ENCODE measurements at places on chromosomes 16 and 17.

DNA sequence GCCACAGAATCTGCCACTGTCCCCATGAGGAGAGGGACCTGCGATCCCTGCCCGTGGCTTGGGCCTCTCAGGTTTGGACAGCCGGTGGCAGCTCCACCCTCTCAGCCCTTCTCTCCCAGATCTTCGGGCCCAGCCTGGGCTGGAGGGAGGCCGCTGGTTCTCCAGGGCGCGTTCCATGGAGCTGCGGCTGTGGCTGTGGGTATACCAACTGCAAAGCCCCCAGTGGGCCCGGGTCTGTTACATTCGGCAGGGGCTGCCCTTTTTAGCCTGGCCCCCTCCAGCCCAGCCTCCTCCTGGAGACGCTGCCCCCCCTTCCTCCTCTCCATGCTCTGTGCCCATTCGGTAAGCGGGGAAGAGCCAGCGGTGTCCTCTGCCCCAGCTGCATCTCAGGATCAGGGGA lies 64.7 kb upstream of the ZNF469 start:
- no peak for DNase-seq

DNA sequence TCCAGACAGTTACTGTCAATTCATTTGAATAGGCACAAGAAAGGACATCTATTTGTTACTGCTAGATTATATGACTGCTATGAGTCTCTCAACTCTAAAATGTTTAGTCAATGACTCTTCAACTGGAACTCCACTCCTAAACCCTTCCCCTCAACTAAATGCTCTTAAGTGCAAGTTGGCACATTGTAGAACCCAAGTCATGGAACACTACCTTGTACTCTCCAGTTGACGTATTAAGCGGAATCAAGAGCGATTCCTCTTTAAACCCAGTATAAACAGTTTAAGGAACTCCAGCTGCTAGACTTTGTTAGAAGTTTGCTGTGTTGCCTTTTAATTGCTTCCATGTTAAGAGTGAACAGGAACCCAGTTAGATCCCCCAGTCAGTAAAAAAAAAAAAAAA lies 44.6 kb downstream of the STH start:
- DNase-seq = no peak

DNA sequence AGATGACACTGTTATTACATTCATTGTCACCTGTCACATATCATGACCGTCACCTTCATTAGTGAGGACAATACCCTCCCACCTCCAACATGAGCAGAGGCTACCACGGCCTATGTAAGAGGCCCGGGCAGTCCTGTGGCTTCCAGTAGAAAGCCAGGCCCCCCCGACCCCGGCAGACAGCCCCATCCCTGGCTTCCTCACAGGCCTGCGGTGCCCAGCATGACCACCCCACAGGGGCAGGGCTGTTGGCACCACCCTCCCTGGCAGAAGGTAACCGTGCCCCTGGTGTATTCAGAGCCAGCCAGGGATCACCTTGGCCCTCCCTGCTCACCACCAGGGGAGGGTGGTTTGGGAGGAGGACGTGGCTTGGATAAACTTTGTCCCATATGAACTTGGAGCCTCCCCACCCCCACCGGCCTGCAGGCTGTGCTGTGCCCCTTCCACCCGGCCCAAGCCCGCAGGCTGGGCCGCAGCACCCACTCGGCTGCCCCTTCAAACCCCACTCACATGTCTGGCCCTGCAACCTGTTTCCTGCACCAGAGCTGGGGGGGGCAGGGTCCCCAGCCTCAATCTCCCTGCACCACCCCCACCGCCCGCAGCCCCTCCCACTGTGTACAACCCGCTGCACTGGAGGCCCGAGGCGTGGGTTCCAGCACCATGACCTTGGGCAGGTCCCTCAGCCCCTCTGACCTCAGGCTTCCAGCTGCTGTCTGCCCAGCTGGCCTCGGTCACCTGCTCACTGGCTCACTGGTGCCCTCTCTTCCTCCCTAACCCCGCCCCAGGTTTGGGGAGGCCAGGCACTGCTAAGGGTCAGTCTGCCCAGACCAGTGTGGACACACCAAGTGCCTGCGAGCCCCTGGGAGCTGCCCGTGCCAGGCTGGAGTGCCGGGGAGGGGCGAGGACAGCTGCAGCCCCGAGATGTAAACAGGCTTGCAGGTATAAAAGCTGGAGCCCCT lies 12.4 kb upstream of the AATK start:
- DNase-seq = no peak

DNA sequence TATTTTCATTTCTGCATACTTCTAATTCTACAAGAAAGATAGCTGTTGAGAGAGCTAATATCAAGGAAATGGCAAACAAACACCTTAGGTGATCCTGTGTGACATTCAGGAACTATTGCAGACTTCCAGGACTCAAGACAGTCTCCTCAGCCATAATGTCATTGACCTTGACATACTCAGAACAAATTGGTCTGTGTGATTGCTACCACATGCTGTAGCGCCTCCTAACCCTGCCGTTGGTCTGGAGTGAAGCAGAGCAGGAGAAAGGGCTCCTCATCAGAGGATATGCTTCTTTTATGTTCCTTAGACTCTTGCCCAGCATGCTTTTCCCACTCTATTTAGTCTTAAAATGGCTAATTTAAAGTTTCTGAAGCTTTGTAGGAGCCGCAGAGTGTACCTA lies 194.2 kb upstream of the TBX2 start:
- peak; percentile 40 for DNase-seq

- DNase-seq = no peak
Observed at GRCh38 chr16:77033516-77033915, 157.5 kb upstream of the MON1B start.

DNA sequence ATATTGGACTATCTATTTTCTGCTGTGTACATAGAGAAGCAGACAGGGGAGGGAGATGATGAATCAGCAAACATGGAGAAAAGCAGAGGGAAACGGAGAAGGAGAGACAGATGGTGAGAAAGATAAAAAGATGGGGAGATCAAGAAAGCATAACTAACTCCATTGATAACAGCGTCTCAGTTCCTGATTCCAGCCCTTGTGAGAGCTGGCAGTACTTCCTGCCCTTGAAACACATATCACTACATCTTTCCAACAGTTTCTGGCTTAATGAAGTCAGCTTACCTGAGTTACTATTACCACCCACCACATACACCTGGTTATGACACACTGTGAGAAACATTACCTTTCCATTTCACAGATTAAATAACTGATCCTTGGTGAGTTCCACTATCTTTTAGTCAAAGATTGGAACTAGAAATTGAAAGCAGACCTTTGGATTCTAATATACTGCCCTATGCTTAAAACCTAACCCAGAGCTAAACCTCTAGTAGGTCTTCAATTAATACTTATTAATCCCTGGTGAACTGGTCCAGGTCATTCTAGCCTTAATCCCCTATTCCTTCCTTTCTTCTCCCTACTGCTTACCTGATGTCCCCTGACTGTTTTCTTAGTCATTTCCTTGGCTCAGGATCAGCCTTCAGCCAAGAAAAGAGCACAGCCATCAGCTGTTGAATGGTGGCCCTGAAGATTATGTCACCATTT lies 346.6 kb upstream of the CCL2 start:
- no peak for DNase-seq
